NCI-H2081 (cell line): ENCODE measurements at places on chromosomes 11 and 22.
A peak's percentile ranks its signal among the peaks of the same experiment; 100 is the strongest.

GRCh38 chr11:128831174-128832120 lies 35.6 kb downstream of the KCNJ1 start:
- peak; percentile 87 for DNase-seq

GRCh38 chr11:134657631-134658030 lies 245.6 kb upstream of the B3GAT1 start:
- no peak for DNase-seq

DNA sequence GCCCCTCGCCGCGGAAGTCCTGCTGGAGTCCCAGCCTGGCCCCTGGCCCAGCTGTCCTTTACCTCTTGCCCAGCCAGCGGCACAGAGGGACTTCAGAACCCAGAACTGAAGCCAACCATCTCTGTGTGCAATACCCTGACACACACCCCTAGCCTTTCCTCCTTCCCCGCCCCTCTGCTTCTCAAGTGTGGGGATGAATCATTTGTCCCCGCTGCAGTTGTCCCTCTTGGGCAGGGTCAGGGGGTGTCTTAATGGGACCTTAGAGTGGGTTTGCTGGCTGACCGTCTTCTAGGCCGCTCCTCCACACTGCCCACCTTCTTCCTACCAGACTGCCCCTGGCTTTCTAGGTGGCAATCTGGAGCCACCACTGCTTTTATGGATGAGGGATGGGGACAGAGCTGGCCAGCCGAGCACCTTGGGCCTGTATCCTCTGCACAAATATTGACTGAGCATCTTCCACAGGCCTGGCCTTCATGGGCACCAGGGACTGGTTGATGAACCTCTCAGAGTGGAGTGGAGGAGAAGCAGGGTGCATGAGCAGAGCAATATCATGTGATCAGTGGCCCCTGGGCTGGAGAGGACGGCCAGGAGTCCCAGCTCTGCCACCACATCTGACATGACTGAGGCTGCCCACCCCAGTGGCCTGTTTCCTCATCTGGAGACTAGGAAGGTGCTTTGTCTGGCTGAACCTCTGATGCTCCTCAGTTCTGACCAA lies 668 bp upstream of the CHST1 start:
- no peak for DNase-seq

GRCh38 chr11:87484566-87484965 lies 446.8 kb downstream of the TMEM135 start:
- DNase-seq = no peak

GRCh38 chr22:47597041-47597440 lies 834.6 kb downstream of the TBC1D22A start:
- no peak for DNase-seq

GRCh38 chr11:114130629-114131277 lies 71.2 kb downstream of the ZBTB16 start:
- no peak for DNase-seq
